ENCODE measurements at places on chromosomes 2 and 18.

DNA sequence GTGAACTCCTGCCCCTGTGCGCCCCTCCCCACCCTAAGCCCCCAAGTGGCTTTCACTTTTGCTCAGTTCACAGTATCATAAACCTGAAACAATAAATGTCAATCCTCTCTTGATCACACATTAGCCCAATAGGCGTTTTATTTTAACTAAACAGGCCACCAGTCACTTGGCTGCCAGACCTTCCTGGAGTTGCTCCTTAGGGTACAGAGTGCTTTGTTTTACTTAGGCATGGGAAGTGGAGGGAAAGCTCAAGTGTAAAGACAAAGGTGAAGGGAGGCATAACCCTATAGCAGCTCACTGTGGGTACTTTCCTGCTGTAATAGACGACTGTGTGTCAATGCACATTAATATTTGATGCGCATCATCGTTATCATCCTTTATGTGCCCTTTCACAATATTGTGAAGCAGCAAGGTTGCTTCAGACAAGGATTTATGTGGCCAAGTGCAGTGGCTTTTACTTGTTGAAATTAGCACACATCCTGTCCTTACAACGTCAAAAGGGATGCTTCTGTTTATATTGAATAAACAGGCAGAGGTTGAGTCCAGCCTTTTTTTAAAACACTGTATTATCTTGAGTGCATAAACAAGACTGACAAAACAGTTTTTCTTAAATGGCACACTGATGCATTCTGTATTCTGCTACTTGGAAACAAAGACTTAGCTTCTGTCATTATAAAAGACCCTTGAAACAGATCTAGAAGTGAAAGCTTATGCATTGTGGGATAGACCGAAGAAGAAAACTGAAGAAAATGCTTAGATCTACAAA lies 168.5 kb downstream of the TMEFF2 start:
- no peak for DNase-seq

GRCh38 chr18:78625847-78626246 lies 353.8 kb upstream of the SALL3 start:
- DNase-seq = no peak

GRCh38 chr18:12291161-12291560 lies 16.9 kb upstream of the TUBB6 start:
- no peak for DNase-seq

GRCh38 chr18:28372186-28372585 lies 195.3 kb upstream of the CDH2 start:
- DNase-seq = no peak

All from kidney glomerular epithelial cell (primary cell).